ENCODE measurements at places on chromosomes 7 and 10.
A peak's percentile ranks its signal among the peaks of the same experiment; 100 is the strongest.

- no peak for DNase-seq
Observed at GRCh38 chr10:125123476-125124114, 36.8 kb downstream of the CTBP2 start.

DNA sequence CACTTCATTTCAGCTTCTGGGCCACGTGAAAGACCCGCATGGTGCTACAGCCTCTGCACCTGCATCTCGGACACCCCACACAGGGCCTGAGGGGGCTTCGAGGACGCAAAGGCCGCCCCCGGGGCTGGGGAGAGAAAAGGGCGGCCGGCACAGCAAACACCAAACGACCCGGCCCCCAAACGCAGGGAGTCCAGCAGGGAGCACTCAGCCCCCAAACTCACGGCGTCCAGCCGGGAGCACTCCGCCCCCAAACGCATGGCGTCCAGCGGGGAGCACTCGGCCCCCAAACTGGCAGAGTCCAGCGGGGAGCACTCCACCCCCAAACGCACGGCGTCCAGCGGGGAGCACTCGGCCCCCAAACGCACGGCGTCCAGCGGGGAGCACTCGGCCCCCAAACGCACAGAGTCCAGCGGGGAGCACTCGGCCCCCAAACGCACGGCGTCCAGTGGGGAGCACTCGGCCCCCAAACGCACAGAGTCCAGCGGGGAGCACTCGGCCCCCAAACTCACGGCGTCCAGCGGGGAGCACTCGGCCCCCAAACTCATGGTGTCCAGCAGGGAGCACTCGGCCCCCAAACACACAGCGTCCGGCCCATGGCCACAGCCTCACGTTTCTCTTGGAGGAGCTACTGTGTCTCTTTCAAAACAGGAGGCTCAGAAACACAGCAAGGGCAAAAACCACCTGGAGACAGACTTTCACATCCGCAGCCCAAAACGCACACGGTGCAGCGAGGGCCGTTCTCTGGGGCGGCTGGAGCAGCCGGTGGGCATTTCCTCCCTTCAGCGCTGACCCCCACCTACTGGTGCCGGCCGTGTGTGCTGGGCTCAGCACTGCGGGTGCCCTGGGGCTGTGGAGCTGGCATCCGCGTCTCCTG is 27.0 kb upstream of the UTF1 start:
- no peak for DNase-seq

- DNase-seq, result no peak
Observed at GRCh38 chr7:12930534-12930933, 243.1 kb downstream of the ARL4A start.

GRCh38 chr7:45988405-45989057 is 67.5 kb upstream of the IGFBP3 start:
- DNase-seq, result no peak

- peak; percentile 58 for DNase-seq
Observed at GRCh38 chr10:32005050-32005449, 51.2 kb downstream of the KIF5B start.

- DNase-seq, result no peak
Observed at GRCh38 chr7:150564566-150564965, 2.6 kb upstream of the GIMAP4 start.

GRCh38 chr10:22315455-22316285 is 518 bp upstream of the COMMD3 start:
- DNase-seq, result no peak

- DNase-seq, result no peak
Observed at GRCh38 chr10:10860455-10860976, 157.2 kb upstream of the CELF2 start.

- DNase-seq, result no peak
Observed at GRCh38 chr7:43649755-43650274, 66.9 kb downstream of the STK17A start.

- DNase-seq, result no peak
Observed at GRCh38 chr7:53609185-53609584, 573.8 kb downstream of the POM121L12 start.

DNA sequence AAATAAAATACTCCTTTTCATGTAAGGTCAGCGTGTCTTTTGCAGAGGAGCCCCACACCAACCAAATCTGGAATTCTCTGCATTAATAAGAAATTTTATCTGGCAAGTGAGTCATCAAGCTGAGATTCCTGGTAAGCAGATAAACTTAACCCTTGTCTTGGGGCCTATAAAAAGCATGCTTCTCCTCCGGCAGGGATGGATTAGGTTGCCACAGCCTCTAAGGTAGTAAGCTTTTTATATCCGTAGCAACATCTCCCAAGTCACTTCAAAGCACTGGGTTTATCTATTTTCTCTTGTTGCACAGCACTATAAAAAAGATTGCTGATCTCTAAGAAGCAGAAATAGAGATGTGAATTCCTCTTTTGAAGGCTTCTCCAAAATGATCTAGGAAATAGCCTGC is 202.8 kb upstream of the NOBOX start:
- DNase-seq, result no peak

- DNase-seq, result peak; percentile 91
Observed at GRCh38 chr10:6163364-6164270, 39.1 kb upstream of the PFKFB3 start.

- DNase-seq, result peak; percentile 92
Observed at GRCh38 chr7:209906-210305, 17.5 kb downstream of the FAM20C start.

GRCh38 chr10:6602700-6603084 is 22.6 kb upstream of the PRKCQ start:
- DNase-seq, result no peak

DNA sequence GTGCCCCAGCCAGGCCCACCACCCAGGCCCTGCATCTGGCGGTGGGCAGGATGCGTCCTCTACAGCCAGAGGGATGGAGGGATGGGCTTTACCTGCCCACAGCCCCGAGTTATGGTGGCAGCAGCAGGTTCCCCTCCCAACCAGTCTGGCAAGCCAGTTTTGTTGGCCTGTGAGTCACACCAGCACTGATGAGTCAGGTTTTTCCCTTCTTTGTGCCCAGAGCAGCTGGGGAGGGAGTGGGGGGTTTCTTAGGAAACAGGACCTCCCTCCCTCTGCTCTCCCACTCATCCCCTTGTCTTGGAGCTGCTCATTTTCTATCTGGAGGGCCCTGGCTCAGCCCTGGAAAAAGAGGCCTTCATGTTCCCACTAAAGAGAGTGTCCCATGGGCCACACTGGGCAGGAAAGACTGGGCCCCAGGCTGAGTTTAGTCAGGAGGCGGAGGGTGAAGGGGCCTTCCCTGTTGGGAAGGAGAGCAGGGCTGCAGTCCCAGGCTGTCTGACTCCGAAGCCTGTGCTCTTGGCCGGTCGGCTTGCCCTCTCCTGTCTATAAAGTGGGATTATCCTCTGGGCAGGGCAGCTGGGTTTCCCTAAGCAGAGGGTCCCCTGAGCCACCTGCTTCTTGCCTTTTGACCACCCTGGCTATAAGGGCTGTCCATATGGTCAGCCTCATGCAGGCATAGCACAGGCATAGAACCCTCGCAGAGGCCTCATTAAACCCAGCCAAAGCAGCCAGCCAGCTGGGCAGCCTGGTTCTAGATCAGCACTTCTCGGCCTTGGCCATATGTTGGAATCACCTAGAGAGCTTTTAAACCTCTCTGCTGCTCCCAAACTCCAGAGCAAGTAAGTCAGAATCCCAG is 30.2 kb upstream of the ANKRD2 start:
- DNase-seq, result peak; percentile 93

DNA sequence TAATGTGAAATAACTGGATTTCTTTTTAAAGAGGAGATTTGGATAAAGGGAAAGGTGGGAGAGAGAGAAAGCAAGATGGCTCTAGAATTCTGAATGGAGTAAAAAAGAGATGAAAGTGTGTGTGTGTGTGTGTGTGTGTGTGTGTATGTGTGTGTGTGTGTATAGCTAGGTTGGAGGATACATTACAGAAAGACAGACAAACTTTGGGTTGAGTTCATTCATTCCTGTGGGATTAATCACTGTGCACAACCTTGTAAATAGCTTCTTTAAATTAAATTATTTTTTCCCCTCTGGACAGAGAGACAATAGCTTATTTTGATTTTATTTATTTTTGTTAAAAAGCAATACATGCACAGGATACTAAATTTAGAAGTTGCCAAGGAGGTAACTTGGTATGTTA is 7.5 kb downstream of the ASB4 start:
- DNase-seq, result no peak

DNA sequence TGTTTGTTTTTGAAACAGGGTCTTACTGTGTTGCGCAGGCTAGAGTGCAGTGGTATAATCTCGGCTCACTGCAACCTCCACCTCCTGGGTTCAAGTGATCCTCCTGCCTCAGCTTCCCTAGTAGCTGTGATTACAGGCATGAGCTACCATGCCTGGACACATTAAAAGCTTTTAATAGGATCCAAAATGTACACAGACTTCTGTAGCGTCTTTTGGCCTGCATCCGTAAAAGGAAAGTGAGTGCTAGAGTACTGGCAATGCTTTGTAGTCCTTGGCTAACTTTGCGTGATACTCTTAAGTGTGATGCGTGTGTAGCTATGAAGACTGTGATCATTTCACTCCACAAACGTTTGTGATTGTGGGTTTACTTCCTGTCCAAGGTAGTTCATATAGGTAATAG is 13.3 kb downstream of the ZRANB1 start:
- DNase-seq, result no peak

- DNase-seq, result no peak
Observed at GRCh38 chr7:6504996-6505395, 46.3 kb downstream of the GRID2IP start.

DNA sequence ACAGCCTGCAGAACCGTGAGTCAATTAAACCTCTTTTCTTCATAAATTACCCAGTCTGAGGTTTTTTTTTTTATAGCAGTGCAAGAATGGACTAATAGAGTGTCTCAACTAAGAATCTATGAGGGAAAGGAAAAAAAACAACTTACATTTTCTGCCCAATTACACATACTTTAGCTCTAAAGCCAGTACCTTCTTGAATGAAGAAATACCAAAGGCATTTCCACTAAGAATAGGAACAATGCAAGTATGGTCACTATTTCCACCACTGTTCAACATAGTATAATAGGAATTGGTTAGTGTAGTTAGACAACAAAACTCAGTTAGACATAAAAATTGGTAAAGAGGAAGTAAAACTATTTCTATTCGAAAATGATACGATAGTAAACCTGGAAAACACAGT is 37.6 kb downstream of the MICU1 start:
- DNase-seq, result no peak

DNA sequence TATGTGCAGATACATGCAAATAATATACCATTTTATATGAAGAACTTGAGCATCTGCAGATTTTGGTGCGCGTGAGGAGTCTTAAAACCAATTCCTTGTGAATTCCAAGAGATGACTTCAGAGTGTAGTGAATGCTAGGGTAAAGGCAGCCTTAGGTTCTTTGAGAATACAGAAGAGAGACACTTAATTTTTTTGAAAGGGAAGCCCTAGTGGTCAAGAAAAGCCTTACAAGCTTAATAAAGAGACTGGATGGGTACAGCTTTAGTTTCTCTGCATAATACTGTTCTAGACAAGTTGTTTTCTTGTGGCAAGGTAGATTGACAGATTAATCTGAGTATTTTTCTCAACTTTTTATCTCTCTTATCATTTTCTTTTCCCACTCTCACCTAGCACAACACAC is 636.5 kb downstream of the DNAJB9 start:
- no peak for DNase-seq

- DNase-seq, result no peak
Observed at GRCh38 chr7:19971956-19972355, 198.5 kb upstream of the TMEM196 start.

DNA sequence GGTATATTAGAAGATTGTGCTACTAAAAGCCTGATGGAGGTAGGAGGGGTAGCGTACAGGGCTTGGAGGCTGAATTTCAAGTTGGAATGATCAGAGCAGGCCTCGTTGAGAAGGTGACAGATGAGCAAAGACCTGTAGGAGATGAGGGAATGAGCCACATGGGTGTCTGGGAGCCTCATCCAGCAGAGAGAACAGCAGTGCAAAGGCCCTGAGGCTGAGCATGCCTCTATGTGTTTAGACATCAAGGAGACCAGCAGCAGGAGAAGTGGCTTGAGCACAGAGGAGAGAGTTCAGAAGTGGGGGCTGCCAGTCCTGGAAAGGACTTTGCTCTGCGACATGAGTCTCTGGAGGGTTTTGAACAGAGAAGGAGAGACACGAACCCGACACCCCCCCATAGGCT is 111.7 kb downstream of the TMEM130 start:
- DNase-seq, result no peak

GRCh38 chr10:67098461-67098860 is 172.6 kb downstream of the LRRTM3 start:
- DNase-seq, result no peak

DNA sequence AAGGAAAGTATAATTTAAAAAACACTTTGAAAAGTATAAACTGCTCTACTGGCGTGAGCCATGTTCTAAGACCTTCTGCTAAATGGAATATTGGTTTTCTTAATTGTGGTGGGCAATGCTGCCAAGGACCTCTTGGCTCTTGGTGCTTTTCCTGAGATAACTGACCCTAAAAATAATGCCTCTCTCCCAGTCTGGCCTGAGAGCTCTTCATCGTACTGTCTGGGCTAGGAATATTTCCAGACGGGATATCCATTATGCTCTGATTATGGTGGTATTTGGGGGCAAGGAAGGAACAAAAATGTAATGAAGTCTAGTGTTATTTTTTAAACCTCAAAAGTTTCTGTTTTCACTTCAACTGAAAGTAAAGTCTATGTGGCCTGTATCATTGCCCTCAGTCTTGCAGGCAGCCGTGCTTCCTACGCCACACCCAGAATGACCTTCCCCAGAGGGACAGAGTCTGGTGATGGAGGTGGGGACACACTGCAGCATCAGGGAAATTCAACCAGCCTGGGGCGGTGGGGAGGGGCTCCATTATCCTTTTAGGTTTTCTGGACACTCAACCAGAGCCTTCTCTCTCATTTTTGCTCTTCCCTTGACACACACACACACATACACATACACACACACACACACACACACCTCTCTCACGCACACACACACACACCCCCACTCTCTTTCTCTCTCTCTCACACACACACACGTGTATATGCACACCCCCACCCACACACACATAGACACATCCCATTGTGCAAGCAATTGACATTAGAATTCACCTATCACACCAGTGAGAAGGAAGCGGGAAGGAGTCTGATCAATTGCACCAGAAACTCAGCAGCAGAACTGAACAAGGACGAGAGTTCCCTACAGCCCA is 99.6 kb downstream of the LRRC18 start:
- no peak for DNase-seq

DNA sequence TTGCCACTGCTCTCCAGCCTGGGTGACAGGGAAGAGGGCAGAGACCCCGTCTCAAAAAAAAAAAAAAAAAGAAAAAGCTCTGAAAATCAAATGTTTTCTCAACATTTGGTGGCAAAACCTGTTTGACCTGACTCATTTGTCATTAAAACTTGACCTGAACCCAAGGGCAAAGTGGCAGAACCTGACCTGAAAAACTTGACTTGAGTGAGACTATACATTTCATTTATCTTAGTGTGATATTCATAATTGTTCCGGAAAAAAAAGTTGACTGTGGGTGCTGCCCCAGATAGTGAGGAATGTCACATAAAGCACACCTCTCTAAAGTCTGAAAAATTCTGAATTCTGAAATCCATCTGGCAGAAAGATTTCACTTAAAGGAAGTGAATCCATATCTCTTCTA is 2.3 kb upstream of the TAX1BP1 start:
- DNase-seq, result no peak

DNA sequence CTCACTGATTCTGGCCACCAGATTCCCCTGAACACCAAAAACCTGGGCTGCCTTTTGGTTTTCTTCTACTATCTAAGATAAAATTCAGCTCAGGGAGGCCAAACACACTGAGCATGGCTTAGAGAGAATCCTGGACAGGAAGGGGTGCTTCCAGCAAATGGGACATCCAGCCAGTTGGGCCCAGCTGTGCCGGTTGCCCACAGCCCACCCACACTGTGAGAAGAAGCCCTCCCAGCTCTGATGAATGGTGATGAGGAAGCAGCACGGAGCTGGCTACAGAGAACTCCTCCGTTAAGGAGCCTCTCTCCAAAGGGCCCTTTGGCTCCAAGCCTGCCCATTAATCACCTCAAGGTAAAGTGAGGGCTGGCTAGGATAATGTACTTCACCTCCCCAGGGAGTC is 15.9 kb downstream of the LRRC18 start:
- no peak for DNase-seq
